ENCODE measurements at places on chromosomes 4 and X.

- DNase-seq: no peak
These were observed 31.1 kb downstream of the METTL14 start for GRCh38 chr4:118716304-118716703.

DNA sequence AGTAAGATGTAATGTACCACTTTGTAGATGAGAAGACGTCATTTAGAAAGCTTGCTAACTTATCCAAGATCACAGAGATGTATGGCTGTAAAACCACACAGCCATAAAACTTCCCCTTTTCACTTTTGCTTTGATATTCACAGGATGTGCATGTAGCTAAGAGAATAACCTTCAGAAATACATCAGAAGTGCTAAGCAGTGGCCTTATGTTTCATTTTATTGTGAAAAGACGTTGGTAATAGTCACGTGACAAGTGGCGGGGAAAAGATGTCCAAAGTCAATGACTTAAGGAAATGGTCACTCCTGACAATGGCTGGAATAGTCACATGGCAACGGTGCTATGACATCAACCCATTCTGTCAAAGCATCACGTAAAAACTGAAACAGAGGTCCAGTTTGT lies 12.9 kb upstream of the WDR17 start:
- no peak for DNase-seq

- no peak for DNase-seq
These were observed 54.6 kb downstream of the GAB1 start for GRCh38 chr4:143391261-143391660.

- no peak for DNase-seq
These were observed 52.2 kb upstream of the HGFAC start for GRCh38 chr4:3389233-3390215.

DNA sequence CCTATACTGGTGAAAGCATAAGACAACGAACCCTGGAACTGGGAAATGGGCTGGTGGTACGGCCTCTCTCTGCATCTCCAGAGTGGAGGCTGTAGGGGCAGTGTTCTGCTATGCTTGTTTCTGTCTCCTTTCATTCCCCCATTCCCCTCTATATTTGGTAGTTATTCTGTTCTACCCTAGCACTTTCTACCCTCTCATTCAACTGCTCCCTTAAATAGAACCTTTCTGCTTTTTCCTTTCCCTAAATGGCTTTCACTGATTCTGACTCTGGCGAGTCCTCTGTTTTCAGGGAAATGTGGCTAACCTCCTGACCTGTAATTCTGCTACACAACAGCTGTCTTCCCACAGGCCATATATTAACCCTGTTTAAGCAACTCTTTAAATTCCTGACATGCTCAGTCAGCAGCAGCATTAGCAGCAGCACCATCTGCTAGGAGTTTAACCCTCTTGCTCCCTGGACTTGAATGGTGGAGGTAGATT lies 94.2 kb downstream of the CXCL13 start:
- DNase-seq: no peak

DNA sequence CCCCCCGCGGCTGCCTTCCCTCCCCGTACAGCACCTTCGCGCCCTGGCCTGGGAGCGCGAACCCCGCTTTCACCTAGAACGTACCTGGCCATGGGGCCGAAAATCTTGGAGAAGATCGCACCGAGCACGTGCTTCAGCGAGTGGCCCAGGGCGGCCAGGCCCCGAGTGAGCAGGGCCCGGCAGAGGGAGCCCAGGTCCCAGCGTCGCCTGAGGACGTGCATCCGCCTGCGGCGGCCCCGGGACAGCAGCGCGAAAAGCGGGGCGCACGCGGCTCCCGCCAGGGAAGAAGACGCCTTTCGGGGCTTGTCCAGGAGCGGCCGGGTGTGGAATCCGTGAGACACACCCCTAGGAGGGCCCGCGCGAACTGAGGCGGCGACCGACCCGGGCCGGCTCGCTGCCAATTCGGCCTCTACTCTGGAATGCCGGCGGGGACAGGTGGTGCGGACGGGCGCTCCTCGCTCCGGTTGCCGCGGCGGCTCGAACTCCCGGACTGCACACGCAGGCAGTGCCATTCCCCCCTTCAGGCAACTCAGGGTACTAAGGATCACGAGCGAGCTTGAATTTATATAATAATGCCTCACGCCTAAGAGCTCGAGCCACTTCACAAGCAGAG lies at the start of gene HS6ST2:
TSS of gene HS6ST2 (minus strand) at position 539 of the 613 bp plus-strand sequence.
- DNase-seq: peak; percentile 1

- no peak for DNase-seq
These were observed 27.0 kb upstream of the TMEM131L start for GRCh38 chr4:153438916-153439756.

DNA sequence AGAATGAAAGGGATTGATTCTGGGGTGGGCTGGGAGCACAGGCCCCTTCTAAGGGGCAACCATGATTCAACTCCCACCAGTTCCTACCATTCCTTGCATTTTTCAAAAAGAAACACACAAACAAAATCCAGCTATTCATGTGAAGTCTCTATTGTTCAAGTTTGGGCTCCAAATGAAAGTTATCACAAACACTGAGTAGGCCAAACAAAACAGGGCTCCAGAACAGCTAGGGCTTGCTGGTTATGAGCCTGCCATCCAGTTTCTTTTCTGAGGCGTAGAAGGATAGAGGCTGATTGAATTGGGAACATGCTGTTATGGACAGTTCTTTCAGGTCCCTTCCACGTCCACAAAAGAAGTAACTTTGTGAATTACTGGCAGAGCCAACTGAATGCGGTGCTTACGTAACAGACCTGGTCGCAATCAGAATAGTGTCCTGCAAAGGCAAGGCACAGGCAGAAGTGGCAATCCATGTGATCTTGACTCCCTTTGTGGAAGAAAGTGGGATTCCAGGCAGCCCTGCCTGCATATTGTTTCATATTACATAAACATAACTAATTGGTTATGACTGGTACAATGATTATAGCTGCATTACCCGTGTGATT lies 244.5 kb downstream of the SCFD2 start:
- no peak for DNase-seq

- no peak for DNase-seq
These were observed 16.3 kb upstream of the DRD5 start for GRCh38 chr4:9765091-9765490.

DNA sequence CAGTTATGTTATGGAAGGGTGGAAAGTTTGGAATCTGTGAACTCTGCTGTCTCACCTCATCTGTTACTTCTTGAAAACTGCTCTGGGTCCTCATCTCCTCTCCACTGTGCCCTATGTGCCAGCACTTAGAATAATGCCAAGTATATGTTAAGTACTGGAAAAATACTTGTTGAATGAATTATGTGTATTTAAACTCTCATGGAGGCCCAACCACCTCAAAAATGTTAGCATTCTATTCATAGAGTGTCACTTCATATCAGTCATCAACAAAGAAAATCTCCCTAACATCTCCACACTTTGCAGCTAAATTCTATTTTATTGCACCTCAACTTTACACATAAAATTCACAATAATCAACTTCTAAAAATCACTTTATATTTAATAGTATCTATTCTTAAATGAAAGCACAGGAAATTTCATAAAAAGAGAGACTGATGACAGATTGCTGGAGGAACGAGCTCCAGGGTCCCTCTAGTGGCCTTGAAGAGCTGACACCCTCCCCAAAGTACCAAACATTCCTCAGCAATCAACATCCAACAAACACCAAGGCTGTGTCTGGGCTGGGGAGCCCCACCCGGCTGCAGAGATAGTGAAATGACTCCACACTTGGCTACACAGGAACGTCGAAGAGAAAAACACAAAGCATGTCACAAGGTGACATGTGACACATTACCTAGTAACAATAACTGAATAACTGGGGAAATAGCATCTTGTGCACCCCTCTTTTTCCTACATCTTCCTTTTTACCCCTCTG lies 45.8 kb downstream of the SLC39A8 start:
- peak; percentile 6 for DNase-seq

DNA sequence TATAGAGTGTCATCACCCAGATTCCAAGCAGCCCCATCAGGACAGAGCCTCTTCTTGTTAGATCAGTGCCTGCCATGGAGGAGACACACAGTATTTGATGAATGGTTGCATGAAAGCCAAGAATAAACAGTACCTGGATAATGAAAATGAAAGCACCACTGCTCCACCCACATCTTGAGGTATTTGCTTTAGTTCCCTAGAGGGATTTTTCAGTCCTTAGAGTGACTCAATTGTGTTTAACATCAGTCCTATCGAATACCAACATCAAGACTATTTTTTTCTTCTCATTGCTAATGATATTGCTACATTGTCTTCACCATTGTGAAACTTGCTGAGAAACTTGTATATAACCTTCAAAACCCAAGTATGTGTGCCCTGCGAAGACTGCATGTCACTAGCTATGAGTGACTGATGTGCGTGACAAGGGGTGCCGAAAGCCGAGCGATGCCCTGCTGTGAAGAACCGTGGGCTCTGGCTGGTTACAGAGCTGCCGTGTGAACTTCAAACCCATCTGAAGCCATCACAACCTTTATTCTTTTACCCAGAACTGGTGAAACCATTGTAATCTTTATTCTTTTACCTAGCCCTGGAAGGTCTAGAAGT lies 211.3 kb upstream of the FAT1 start:
- no peak for DNase-seq

- no peak for DNase-seq
These were observed 11.5 kb downstream of the ZFYVE28 start for GRCh38 chr4:2406920-2407319.

DNA sequence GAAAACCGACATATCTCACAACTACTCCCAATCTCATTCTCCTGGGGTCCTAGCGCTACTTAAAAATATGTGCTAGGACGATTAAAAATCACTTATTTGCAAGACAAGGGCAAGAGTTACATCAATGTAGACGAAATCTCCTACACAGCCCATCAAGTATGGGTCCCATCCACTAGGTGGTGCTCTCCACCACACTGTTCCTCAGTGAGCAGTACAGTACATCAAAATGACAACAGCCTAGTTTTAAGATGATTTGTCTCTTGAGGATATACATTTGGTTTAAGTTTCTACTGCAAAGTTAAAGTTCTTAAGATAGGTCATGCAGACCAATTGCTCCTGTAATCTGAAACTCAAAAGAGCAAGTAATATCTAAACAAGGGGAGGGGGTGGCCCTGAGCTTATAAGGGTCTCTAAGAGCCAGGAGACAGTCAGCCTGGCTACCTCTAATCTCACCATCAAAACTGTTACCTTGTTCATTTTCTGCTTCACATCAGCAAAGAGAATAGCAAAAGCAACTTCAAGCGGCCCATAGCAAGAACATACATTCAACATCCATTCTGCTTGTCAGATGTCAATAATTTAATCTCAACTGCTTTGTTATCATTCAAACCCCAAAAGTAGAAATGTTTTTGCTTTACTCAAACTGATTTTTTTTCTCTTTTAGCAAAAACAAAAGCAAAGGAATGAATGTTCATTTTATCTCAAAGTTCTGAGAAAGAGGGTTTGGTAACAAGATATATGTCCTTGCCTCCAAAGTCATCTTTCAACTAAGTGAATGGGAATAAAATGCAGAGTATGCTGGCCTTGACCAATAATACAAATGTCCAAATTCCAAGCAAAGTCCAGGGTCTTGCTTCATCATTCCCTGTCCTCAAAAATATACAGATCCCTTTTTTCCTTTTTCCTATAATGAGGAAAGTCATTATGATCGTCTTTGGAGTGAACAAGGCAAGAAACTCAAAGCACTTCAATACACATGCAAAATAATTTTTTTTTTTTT lies 53.1 kb downstream of the STX18 start:
- no peak for DNase-seq

DNA sequence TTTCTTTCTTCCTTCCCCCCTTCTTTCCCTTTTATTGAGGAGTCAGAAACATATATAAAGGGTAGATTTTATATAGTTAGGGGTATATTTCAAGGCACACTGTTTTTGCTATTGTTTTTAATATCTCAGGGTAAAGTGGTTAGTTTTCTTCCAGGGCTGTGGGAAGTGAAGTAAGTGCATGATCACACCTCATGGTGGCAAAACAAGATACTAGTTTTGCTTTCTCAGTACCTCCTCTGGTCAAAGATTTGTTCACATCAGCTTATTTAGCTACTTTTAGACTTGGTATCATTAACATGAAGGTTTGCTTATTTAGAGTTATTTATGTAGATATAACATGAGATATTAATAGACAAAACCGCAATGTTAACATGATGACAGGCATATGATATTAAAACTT lies 21.8 kb downstream of the ADAM29 start:
- no peak for DNase-seq

DNA sequence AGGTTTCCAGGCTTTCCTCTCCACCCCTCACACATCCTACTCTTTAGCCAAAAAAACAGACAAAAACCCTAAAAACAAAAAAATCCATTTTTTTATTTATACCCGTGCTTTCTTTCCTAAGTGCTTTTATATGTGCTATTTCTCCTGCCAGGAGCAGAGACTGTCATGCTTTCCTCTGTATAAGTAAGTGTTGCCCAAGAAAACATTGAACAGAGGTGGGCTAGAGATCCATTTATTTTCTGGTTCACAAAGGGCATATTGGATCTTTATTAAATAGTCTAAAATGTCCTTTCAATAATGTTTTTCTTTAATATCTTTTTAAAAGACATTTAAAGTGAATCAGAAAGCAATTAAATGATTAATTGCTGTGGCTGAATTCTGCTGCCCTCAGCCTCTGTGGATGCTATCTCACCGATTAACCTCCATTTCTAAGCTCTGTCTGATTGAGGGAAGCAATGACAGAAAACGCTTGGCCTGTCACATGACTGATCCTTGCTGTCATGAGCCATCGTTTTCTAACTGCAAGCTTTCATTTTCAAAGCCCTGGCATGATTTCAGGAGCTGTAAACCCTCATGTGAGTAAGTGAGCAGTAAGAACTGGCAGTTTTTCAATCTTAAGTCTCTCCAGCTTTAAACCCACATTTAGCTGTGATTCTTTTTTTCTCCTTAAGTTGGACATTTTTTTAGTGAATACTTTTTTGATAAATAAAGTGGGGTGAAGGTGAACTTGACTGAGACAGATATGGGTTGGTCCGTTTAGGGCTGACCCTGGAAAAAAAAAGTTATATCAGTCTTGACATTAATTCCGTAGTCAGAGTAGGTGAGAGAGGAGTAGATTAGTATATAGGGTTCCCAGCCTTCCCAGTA lies 180.7 kb upstream of the PGRMC2 start:
- DNase-seq: peak; percentile 5

DNA sequence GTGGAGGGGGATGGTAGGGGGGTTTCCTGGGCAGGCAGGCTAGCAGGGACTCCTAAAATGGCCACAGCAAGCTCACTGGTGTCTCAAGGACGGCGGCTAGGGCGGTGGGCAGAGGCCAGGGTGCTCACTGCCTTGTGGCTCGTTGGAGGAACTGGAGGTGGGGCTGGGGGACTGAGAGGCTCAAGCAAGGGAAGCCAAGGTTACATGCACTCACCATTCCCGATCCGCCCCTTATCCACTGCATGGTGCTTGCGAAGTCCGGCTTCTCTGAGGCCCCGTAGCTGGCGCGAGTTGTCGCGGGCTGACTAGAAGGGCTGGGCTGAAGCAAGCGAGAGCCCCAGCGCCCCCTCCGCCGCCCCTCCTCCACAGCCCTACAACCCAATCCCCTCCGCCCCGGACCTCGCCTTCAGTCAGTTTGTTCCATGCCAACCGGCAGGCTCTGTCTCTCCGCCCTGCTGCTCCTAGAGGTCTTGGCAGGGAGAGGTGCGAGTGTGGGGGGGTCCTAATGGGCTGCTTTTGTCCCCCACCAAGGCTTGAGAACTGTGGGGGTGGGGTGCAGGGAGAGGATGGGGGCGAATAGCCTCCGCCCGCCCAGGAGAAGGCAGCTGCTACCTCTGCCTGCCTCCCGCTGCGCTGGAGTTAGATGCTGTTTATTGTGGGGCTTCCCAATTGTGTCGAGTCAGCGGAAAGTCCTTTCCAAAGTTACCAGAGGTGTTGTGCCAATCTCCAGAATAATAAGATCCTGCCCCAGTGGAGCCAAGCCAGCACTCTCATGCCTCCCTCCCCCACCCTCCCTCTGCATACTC lies at the start of gene ARHGEF9:
TSS of gene ARHGEF9 (minus strand) at position 313 of the 806 bp plus-strand sequence. CDS start at position 244, 69 bp downstream.
- DNase-seq: no peak

- DNase-seq: no peak
These were observed 33.3 kb upstream of the SORCS2 start for GRCh38 chr4:7158991-7159390.

All from hypothalamus (tissue), 51 donors.